ENCODE measurements at places on chromosomes 2 and 18. TPM values are rescaled to one million over a fixed set of nuclear protein-coding genes. Genes with fewer than 3 reads are reported as not detected.

PRSS56 gene
- total RNA-seq, result not detected

SRD5A2 gene
- total RNA-seq, result not detected

PDE1A gene
- total RNA-seq, result 2.9 TPM

RAMP1 gene
- total RNA-seq, result 29.4 TPM

PAX3 gene
- total RNA-seq, result not detected

FAM117B gene
- total RNA-seq, result 8.6 TPM

CCDC121 gene
- total RNA-seq, result 6.9 TPM

THSD7B gene
- total RNA-seq, result 0.32 TPM

ANKRD53 gene
- total RNA-seq, result 5.7 TPM

NOL4 gene
- not detected for total RNA-seq

DIPK1C gene
- total RNA-seq, result not detected

UGT1A5 gene
- total RNA-seq, result not detected

TDRD15 gene
- total RNA-seq, result not detected

CTAGE1 gene
- not detected for total RNA-seq

C2orf69 gene
- total RNA-seq, result 9.9 TPM

GLI2 gene
- 38.9 TPM for total RNA-seq

TXNDC2 gene
- 0.15 TPM for total RNA-seq

MARCO gene
- 12.4 TPM for total RNA-seq

NOSTRIN gene
- 13.4 TPM for total RNA-seq

TXNDC9 gene
- 17.3 TPM for total RNA-seq

IL36B gene
- total RNA-seq, result not detected

ARHGEF33 gene
- total RNA-seq, result 3.4 TPM

WDR75 gene
- 41.3 TPM for total RNA-seq

FER1L5 gene
- 0.12 TPM for total RNA-seq

CD8B gene
- total RNA-seq, result 1.5 TPM

PIEZO2 gene
- 3.0 TPM for total RNA-seq

IL1RL2 gene
- not detected for total RNA-seq

NEB gene
- 0.48 TPM for total RNA-seq

ERFE gene
- 0.69 TPM for total RNA-seq

FAM110C gene
- 10.1 TPM for total RNA-seq

SIX2 gene
- not detected for total RNA-seq

UPP2 gene
- total RNA-seq, result 0.28 TPM

MDH1B gene
- total RNA-seq, result 0.83 TPM

TTN gene
- 1.0 TPM for total RNA-seq

DNAJC5G gene
- total RNA-seq, result not detected

CRYGC gene
- not detected for total RNA-seq

SERPINB12 gene
- total RNA-seq, result not detected

LYG1 gene
- 0.56 TPM for total RNA-seq

CNDP1 gene
- total RNA-seq, result 0.15 TPM

TWIST2 gene
- 78.9 TPM for total RNA-seq

PTH2R gene
- total RNA-seq, result 0.08 TPM

ANKRD12 gene
- 79.7 TPM for total RNA-seq

CYS1 gene
- 12.0 TPM for total RNA-seq

TFCP2L1 gene
- total RNA-seq, result 2.0 TPM

FAM124B gene
- 1.1 TPM for total RNA-seq

CPLX4 gene
- total RNA-seq, result not detected

TCF7L1 gene
- 29.8 TPM for total RNA-seq

TET3 gene
- total RNA-seq, result 8.1 TPM

TMEM247 gene
- not detected for total RNA-seq

NUP35 gene
- 19.7 TPM for total RNA-seq

ADGRF3 gene
- total RNA-seq, result not detected

KIF1A gene
- total RNA-seq, result 1.7 TPM

TMEM182 gene
- 2.1 TPM for total RNA-seq

All from ovary (tissue), 10 donors.